Neural progenitor cell (in vitro differentiated cells): ENCODE measurements at places on chromosomes 6 and 20.
A peak's percentile ranks its signal among the peaks of the same experiment; 100 is the strongest.

GRCh38 chr6:84771756-84772356, 7.5 kb upstream of the TBX18 start:
- peak; percentile 59 for DNase-seq

DNA sequence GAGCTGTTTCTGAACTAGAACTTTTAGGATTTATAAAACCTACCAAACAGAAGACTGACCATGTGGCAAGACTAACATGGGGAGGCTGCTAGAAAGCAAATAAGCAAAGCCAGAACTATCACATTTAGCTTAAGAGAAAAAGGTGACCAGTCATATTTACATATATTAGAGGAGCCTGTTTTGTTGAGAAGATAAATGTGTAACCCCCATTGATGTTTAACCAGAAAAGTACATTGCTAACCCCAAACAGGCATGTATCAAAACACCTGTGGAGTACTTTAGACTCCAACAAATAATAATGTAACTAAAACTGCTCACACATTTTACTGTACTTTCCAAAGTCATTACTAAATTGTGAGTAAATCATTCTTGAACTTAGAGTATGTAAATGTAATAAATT, 35.0 kb downstream of the AKIRIN2 start:
- no peak for DNase-seq

DNA sequence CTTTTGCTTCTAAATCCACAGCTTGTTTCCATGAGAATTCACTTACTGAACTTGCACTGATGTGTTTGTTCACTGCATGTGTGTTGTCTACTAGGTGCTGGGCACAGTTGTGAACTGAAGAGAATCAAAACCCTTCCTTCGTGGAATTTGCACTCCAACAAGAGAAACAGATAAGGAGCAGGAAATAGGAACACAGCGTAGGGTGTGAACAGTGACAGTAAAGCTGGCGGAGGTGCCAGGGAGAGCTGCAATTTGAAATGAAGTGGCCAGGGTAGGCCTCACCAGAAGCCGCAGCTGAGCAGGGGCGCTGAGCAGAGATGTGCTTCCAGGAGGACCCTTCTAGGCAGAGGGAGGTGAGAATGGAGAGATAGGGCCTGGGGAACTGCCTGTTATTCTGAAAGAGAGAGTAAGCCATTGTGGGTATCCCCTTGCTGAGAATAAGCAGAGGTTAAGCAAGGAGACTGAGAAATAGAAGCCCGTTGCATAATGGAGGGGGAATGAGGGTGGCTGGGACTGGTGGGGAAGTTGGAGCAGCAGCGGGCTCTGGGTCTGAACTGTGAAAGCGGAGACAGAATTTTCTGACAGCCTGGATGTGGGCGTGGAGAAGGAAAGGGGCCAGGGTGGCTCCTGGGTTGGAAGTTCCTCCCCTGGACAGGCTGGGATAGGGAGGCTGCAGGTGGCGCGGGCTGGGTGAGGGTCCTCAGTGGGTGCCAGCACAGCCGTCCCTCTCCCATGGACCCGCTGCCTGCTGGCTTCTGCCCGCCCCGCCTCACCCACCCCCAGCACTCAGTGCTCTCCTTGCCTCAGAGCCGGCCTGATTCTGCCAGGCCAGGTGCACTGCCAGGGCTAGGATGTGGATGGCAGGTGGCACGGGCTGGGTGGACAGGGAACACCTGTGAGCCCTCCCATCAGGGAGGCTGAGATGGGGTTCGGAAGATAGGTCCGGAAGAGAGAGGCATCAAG, 114.7 kb upstream of the AFDN start:
- no peak for DNase-seq

- DNase-seq, result no peak
These were observed 282.0 kb downstream of the BCKDHB start for GRCh38 chr6:80388507-80388906.

GRCh38 chr20:62494980-62495748, 19.4 kb upstream of the GATA5 start:
- DNase-seq, result no peak

DNA sequence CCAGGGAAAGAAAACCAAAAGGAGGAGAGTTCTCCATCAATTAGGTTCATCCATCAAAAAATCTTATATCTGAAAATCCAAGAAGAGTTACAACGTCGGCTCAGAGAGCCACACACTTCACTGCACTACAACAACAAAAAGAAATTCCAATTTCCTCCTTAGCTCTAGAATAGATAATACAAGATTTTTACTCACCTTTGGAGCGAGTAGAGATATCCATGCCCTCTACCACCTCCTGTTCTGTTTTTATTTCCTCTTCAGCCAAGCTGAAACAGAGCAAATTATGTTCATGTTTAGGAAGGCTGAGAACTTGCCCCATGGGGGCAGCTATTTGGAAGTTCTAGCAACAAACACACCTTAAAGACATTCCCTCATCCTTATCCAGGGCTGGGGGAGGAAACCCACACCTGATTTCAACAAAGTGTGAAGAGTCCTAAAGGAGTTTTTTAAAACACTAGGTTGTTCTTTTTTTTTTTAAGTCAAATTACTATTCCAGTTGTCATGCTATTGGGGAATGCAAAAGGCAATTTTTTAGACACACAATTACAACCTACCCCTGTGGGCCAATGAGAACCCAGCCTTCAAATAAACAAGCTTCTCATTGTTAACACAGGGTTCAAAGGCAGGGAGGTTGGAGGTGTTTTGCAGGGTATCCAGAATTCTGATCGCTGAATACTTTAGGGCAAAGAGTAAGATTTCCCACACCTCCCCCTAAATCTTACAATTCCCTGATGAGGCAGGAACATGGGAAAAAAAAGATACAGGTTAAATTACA, 8.7 kb downstream of the ZMYND8 start:
- DNase-seq, result no peak

GRCh38 chr20:24027229-24027628, 38.6 kb upstream of the GGTLC1 start:
- DNase-seq, result no peak

- peak; percentile 19 for DNase-seq
These were observed 4.2 kb downstream of the AKIRIN2 start for GRCh38 chr6:87697581-87698546.

DNA sequence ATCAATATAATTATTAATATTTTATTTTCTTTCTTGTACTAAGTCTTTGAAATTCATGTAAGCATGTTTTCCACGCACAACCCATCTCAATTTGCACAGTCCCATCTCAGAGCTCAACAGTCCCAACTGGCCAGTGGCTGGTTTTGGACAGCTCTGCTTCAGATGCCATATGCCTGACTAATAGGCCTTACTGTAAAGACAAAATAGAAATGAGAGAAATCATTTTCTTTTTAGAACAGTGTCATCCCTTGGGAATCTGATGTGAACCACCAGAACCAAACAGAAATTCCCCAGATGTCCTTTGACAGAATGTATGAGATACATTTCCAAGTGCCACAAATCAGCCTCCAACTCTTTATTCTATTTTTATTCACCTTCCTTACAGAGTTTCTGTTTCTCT, 338.9 kb downstream of the ESR1 start:
- no peak for DNase-seq

GRCh38 chr20:13331536-13331935, 110.5 kb downstream of the ISM1 start:
- no peak for DNase-seq

GRCh38 chr6:19879663-19880062, 42.5 kb downstream of the ID4 start:
- no peak for DNase-seq

GRCh38 chr6:112886415-112886814, 539.3 kb downstream of the RFPL4B start:
- DNase-seq, result no peak

- no peak for DNase-seq
These were observed 43.5 kb downstream of the SIRPA start for GRCh38 chr20:1938464-1939269.

DNA sequence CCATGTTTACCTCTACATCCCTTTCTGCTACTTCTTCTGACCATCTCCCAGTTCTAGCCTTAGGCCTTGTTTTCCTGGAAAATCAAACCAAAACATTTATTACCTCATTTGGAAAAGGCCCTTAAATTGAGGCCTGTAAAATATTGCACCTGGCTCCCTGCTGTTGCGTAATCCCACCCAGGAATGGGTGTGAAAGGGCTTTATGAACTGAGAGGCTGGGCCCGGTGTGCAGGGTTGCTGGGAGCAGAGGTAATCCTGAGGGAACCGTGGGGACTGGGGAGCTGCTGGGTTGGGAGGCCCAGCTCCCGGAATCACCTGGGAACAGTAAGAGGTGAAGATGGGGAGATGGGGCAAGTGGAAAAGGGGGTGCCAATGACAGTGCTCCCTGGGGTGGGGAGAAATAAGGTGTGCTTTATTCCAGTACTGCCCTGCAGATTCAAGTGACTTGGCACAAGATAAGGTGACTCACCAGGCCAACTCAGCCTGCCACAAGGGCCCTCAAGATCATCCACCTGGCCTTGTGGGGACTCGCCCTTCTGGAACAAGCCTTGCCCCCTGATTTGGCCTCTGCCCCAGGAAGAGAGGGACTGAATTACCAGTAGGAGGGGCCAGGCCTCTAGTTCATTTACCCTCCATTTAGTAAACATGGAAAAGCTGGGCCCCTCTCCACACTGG, 44.2 kb downstream of the KCNK5 start:
- no peak for DNase-seq

DNA sequence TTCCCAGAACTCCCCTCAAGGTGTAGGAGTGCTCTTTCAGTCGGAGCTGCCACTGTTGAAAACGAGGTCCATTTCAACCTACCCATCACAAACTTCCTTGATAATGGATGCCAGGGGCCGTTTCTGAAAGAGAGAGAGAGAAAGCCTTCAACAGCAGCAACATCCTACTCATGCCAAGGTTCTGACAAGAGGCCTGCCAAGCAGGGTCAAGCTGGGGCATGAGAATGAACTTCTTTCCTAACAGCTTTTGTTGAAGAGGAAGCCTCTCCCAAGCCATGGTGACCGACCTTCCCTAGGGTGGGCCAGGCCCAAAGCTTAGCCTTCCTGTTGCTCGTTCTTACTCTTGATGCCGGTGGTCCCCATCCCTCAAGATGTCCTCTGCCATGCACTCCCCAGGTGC, 12.4 kb downstream of the ELMO2 start:
- DNase-seq, result no peak

GRCh38 chr6:82959385-82959941, 106.2 kb downstream of the UBE3D start:
- DNase-seq, result peak; percentile 77

DNA sequence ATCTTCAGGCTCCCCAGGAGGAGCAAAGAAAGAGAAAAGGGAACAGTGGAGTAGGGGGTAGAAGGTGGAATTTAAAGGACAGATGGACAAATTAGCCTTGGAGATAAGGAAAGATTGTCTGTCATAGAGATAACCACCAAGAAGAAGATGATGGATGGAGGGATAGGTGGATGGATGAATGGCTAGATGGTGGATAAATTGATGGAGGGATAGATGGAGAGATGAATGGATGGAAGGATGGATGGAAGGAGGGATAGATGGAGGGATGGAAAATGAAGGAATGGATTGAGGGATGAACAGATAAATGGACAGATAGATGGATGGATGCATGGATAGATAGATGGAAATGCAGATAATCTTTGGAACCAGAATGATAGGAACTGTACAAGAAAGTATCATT, 102.8 kb downstream of the TNFAIP3 start:
- DNase-seq, result no peak

DNA sequence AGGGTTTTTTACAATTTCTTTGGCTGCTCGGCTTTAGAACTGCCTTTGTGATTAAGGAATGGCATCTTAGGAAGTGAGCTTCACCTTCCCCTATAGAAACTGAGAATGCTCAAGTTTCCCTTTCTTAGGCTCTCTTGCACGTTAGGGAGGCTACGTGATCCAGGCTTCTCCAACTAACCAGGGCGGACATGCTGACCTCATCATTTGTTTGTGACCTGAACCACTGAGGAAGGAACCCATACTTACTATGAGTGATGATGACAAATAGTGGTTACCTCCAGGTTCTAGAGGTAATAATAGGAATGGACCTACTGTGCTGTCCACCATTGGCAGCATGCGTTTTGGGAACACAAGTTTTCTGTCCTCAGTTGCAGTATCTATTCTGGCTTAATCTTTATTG, 645.8 kb downstream of the C6orf118 start:
- DNase-seq, result no peak

DNA sequence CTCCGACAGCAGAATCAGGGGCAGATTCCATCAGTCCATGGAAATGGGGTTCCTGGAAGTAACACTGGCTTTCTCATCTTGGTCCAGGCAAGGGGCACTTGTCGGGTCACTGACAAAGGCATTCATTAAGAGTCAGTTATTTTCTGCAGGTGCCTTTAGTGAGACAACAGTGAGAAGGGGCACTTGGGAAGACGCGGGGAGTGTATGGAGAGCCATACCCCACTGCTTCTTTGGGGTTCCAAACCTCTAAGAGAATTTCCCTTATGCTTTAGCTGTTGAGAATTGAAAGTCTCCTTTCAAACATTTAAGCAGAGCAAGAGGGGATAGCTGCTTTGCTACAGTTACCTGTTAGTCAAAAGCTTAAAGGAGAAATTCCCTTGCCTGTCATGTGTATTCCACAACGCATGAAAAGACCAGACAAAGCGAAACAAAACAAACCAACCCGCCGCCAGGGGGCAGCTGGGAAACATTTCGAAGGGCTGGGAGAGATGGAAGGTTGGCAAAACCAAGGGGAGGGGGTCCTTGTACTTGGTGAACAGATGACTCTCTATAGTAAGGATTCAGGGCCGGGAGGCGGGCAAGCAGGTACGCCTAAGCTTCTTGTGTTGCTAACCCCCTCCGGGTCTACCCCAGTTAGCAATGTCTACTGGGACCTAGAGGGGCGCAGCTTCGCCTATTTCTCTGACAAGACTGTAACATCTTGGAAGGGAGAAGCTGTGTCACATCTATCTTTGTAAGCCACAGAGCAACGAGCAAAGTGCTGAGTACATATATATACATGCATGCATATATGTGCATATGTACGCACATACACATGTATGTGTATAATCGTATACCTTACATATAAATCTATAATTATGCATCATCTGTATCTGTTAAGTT, 474.9 kb upstream of the AGPAT4 start:
- DNase-seq, result peak; percentile 86
